ENCODE measurements at places on chromosomes 5 and 9.

GRCh38 chr5:179362355-179362754 is 17.1 kb upstream of the ADAMTS2 start:
- no peak for DNase-seq

DNA sequence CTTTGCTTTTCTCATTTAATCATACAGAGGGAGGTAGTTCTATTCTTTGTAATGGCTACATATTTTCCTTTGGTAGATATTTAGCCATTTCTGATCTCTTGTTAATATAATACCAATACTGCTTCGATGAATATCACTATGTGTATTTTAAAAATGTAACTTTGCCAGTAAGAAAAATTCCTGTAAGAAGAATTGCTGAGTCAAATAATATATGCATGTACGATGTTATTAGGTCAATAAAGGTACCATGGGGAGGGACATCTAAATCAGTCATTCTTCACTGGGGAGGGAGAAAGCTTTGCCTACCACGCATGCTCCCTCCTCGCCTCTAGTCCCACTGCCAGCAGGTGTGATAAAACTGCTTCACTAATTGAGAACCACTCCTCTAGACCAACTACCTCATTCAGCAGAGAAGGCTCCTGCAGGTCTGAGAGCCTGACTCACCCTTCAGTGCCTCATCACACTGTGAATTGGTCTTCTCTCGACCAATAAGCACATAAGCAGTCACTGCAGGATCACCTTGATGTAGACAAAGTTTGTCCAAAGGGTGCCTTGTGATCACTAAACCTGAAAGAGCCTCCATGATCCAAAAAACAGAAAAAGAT is 56.1 kb upstream of the TBCA start:
- no peak for DNase-seq

- DNase-seq: no peak
Observed at GRCh38 chr9:91589101-91589553, 165.5 kb upstream of the NFIL3 start.

- DNase-seq: no peak
Observed at GRCh38 chr5:62326702-62327101, 20.7 kb downstream of the KIF2A start.

GRCh38 chr5:10868956-10869355 is 107.9 kb upstream of the DAP start:
- DNase-seq: no peak

- no peak for DNase-seq
Observed at GRCh38 chr9:76803083-76803482, 38.8 kb downstream of the PCA3 start.

DNA sequence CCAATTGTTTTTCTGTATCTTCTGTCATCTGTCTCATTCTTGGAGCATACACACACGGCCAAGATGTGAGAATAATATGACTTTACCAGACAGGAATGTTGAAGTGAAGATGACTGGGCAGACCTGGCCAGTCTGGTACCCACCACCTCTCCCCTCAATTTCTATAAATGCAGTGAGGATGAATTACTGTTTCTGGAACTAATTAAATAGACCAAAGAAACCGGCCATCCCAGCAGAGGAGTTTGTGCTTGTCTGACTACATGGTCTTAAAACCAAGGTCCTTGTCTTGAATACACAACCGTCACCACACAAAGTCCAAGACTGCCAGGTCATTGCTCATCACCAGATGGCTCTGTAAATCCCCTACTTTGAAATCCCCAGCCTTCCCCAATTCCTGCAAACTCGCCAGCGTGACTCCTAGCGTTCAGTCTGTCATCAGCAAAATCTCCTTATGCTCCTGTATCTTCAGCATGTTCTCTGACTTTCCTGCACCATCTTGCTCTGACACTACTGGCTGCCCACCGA is 147.2 kb downstream of the PDE4D start:
- no peak for DNase-seq

DNA sequence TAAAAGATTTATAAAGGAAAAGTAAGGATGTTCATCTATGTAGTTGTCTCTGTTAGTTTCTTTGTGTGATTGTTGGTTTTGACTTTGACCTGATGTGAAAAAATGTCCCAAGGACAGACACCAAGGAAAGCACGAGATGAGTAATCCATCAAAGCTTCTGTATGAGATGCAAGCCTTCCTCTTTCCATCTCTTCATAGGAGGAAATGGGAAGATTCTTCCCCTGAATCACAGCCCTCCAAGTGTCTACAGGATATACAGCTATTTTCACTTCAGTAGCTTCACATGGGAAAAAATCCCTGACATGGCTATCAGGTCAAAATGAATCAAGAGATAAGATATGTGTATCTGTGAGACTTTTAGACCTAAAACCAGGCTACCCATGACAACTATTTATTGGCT is 29.0 kb upstream of the CEMIP2 start:
- no peak for DNase-seq

GRCh38 chr9:90929626-90930025 is 128.0 kb downstream of the SYK start:
- no peak for DNase-seq

Data from stimulated activated CD8-positive, alpha-beta memory T cell treated with anti-CD3 and anti-CD28 coated beads, Interleukin-7, amount 100 ng/mL, for 1 hour (primary cell).